Stimulated activated CD8-positive, alpha-beta memory T cell treated with anti-CD3 and anti-CD28 coated beads, Interleukin-4, amount 100 ng/mL, for 1 hour (primary cell): ENCODE measurements at places on chromosomes 3 and 15.

- DNase-seq, result no peak
Measured at GRCh38 chr3:84789961-84790360, 168.8 kb upstream of the CADM2 start.

GRCh38 chr3:171788546-171789351 is 21.5 kb downstream of the PLD1 start:
- no peak for DNase-seq

- no peak for DNase-seq
Measured at GRCh38 chr3:127451321-127451720, 139.2 kb downstream of the TPRA1 start.

DNA sequence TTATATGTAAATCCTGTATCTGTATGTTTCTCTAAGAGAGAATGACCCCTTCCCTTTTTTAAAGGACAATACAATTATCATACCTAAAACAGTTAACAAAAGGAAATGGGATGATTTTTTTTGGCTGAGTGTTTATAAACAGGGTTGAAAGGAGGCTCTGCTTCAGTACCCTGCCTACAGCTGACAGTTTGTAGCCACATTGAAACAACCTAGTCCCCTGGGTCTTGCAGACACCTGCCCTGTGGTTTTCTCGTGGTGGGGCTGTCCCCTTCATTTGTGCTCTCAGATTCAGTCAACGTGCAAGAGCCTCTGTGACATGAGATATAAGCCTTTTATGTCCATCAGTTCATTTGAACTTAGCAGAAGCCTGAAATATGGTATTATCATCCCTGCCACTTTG is 2.3 kb upstream of the HMCES start:
- DNase-seq, result no peak

GRCh38 chr3:165056510-165056909 is 21.8 kb downstream of the SI start:
- DNase-seq, result no peak
